ENCODE measurements at places on chromosomes 12 and 14.

- no peak for DNase-seq
- no peak overlapping the region for H3K27ac ChIP-seq
- H3K36me3 ChIP-seq = no peaks in the 10 kb centered on the region
These were observed 17.8 kb downstream of the NANOG start for GRCh38 chr12:7806863-7807487.

DNA sequence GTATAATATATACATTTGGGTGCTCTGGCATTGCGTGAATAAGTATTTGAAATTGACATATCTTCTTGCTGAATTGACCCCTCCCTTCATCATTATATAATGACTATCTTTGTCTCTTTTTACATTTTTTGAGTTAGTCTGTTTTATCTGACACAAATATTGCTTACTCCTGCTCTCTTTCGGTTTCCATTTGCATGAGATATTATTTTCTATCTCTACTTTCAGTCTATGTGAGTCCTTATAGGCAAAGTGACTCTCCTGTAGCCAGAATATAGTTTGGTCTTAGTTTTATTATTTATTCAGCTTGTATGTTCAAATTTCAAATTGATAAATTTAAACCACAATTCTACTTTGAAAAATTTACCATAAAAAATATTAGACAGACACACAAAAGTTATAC, 491.0 kb downstream of the NAV3 start:
- no peaks in the 10 kb centered on the region for H3K4me1 ChIP-seq
- H3K27me3 ChIP-seq = no peaks in the 10 kb centered on the region
- H3K36me3 ChIP-seq = no peaks in the 10 kb centered on the region
- DNase-seq = no peak
- no peak overlapping the region for H3K27ac ChIP-seq
- H3K4me3 ChIP-seq = no peak overlapping the region

DNA sequence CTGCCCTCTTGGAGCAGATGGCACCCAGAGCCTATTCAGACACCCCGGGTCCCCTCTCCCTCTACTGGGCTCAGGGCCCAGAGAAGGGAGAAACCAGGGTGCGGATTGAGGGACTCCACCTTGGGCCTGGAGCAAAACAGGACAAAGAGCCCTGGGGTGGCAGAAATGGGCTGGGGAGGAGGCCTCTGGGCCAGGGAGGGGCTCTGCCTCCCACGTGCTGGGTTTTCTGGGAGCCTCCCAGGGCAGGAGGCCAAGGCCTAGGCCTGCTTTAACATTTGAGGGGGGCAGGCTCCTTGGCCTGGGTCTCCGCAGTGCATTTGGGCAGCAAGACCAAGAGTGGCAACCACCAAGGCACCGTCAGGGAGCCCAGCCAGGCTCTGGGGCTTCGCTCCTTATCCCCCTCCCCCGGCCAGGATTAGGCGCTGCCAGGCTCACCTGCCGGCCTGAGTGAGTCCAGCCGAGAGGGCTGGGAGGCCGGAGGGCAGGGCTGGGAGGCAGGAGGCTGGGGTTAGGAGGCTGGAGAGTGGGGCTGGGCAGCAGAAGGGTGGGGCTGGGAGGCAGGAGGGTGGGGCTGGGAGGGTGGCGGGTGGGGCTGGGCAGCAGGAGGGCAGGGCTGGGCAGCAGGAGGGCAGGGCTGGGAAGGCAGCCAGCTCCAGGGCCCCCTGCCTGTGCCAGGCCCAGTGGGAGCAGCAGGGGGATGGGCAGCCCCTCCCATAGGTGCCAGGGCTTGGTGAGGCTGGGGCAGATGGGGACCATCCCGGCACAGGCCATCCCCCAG, 101.8 kb upstream of the EIF5 start:
- no peaks in the 10 kb centered on the region for H3K36me3 ChIP-seq
- no peaks in the 10 kb centered on the region for H3K27me3 ChIP-seq
- no peak overlapping the region for H3K27ac ChIP-seq
- no peak for DNase-seq
- no peak overlapping the region for H3K4me3 ChIP-seq
- no peaks in the 10 kb centered on the region for H3K4me1 ChIP-seq

- DNase-seq = no peak
- no peak overlapping the region for H3K4me3 ChIP-seq
- H3K27ac ChIP-seq = no peak overlapping the region
- H3K36me3 ChIP-seq = no peaks in the 10 kb centered on the region
These were observed 76.0 kb downstream of the C12orf75 start for GRCh38 chr12:105406497-105406896.

- H3K36me3 ChIP-seq = peaks cover 50% of the 10 kb centered on the region
- H3K4me3 ChIP-seq = no peak overlapping the region
- no peaks in the 10 kb centered on the region for H3K27me3 ChIP-seq
- DNase-seq = no peak
These were observed 12.2 kb downstream of the DEGS2 start for GRCh38 chr14:100147181-100147631.
